CD4-positive, alpha-beta T cell (primary cell): ENCODE measurements at places on chromosomes 6 and 20. TPM values are rescaled to one million over a fixed set of nuclear protein-coding genes. Genes with fewer than 3 reads are reported as not detected.

DNA sequence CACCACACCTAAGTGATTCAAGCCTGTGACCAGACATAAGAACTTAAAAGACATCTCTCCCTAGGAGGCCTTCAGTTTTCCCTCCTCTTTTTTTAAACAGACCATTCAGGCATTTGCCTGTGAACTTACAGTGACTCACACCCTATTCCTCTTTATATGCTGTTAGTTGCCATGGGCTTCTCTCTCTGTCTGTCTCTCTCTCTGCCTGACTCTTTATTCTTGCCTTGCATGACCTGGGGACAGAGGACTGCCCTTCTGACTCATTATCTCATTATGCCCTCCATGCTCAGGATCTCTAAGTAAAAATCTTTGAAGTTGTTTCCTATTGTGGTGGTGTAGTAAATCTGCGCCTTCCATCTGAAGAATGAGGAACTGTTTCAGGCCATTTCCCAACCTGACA lies 442.2 kb upstream of the MAN1A1 start:
- no peak for DNase-seq

Gene ULBP1
- total RNA-seq, result 0.08 TPM

GRCh38 chr6:121686611-121687023 lies 251.2 kb downstream of the GJA1 start:
- DNase-seq, result no peak

DNA sequence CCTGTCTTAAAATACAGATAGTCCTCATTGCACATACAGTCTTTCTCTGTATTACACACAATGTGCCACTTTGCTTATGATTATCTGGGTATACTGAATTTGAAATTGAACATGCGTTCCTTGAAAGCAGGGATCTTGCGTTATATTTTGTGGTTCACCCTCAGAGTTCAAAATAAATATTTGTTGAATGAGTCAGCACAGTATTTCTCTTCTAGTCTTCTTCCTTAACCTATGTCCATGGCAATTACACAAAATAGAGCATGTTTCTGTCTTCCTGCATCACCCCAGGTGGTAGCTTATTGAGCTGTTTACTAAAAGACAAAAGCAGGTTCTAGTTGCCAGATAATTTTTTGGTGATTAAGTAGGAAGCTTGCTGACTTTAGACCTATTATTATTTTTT lies 272.9 kb upstream of the FERMT1 start:
- DNase-seq, result no peak

DNA sequence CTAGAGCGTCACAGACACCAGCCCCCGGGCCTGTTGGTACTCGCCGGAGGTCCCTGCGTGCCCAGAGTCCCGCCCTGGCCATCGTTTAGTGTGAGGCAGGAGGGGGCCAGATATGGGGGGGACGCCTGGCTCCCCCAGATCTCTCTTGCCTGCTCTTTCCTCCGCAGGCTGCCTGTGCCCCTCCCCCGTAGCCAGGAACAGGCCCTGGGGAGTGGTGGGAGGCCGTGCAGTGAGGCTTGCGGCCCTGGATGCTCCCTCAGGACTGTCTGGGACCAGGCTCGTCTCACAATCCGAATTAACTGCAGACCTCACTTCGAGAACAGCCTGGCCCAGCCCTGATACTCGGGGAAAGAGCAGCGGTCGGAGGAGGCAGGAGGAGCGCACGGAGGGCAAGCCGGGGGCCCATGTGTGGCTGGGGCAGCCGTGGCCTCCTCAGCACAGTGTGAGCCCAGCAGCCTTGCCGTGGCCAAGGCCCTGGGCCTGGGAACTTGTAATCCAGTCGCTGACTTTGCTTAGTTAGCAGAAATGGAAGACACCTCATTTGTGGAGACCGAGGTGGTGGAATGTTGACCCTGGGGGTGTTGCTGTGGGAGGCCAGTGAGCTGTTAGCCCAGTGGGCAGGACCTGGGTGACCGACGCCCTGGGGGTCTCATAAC lies 28.7 kb downstream of the FRMD1 start:
- no peak for DNase-seq

GRCh38 chr6:157634546-157634945 lies 188.5 kb upstream of the SNX9 start:
- no peak for DNase-seq

GRCh38 chr6:12548526-12548925 lies 168.0 kb upstream of the PHACTR1 start:
- DNase-seq, result no peak

Gene PRSS16
- total RNA-seq, result 0.98 TPM
